ENCODE measurements at places on chromosomes 4 and X.

DNA sequence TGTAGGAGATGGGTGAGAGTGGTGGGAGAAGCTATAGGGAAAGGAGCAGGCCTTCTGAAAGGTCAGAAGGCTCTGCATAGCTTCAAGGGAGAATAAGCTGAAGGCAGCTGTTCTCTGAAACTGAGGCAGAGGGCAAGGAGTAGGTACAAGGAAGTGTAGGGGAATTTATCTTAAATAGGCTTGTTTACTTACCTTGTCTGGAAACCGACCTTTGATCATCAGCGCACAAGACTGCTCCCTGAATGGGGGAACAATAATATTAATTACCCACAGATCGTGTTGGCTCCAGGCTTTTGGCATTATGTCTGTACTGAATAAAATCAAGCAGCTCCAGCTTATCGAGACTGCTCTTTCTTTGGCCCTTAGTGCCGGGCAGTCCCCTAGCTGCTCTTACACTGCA, 175.5 kb upstream of the MAGEB16 start:
- DNase-seq, result no peak

DNA sequence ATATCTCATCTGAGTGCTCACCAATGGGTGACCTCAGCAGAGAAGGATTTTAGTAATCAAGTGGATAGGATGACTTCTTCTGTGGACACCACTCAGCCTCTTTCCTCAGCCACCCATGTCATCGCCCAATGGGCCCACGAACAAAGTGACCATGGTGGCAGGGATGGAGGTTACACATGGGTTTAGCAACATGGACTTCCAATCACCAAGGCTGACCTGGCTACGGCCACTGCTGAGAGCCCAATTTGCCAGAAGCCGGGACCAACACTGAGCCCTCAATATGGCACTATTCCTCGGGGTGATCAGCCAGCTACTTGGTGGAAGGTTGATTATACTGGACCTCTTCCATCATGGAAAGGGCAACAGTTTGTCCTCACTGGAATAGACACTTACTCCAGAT, 97.4 kb downstream of the LCORL start:
- no peak for DNase-seq

DNA sequence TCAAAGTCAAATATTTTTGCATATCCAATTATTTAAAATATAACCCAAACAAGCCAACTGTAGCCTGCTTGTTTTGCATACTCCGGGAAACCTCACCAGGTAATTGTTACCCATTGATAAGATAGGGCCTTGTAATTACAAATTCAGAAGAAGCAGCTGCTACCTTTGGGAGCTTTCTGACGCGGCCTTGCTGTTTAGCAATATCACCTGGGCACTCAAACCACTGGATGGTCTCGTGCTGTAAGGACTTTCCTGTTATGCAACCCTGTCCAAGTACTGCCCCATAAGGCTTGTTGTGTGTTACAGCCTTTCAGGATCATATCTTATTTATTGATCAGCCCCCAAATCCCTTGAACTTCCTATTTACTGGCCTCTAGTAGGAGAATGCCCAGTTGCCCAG, 52.1 kb downstream of the HS3ST1 start:
- no peak for DNase-seq

GRCh38 chr4:118390121-118390520, 37.3 kb upstream of the PRSS12 start:
- no peak for DNase-seq
